Activated CD4-positive, CD25-positive, alpha-beta regulatory T cell treated with anti-CD3 and anti-CD28 coated beads, Interleukin-2, amount 50 U/mL, for 72 hours (primary cell): ENCODE measurements at places on chromosomes 1 and 21.

DNA sequence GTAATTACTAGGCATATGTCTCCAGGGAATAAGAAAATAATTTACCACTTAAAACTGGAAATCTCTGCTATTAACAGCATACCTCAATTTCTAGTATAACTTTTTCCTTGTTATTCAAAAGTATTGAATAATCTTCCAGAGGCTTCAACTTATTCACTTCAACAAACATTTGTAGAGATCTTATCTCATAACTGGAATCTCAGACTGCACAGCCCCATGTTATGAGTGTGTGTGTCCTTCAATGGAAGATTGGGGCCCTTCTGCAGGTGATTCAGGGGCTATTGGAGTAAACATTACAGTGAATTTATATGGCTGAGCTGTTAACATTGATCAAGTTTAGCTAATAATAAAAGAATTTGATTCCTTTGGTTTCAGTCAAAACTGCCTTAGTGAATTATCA, 946.1 kb downstream of the TTLL7 start:
- DNase-seq: no peak

DNA sequence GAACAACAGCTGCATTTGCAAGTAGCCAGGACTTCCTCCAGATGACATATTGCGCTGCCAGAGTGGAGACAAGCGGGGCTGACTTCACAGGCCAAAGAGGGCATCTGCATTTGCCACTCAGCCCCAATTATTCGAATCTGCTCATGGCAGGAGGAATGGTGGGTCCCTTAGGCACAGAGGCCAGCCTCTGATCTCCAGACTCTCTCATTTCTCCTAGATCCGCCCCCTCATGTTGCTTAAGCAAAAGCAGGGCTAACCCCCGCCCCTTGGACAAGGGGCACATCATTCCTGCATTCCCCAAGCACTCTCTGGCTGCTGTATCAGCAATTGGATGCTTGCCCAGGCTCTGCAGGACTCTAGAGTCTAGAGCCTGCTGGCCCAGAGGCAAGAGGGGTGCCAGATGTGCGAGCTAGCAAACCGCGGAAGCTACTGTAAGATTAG, 262.4 kb downstream of the ST6GALNAC3 start:
- DNase-seq: no peak

DNA sequence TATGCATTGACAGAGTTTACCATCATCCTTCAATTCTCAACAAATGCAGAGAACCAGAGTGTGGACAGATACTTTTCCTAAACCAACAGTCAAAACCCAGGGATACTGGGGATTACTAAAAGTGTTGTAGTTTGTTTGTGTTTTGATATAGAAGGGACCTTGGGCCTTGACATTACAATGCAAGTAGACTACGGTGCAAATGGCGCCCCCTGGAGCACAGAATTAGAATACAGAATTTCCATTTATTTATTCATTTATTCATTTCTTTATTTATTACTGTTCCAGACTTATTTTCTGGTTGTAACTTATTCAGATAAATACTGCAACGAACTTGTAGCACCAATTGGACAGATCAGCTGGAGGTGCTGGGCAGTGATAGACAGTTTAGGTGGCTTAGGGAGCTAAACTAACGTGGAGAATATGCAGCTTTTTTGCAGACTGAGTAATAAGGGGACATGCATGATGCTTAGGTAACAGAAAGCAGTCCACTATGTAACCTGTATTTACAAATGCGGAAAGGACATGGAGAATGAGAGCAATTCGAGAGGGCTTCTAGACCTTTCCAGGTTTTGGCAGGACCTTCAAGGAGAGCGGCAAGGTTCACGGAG, 42.6 kb downstream of the KIRREL1 start:
- no peak for DNase-seq

GRCh38 chr1:175078629-175079028, 11.0 kb downstream of the TNN start:
- DNase-seq: no peak
